ENCODE measurements at places on chromosomes 4 and X. TPM values are rescaled to one million over a fixed set of nuclear protein-coding genes. Genes with fewer than 3 reads are reported as not detected.

The NLGN3 gene
- total RNA-seq, result 1.9 TPM

The SEPTIN11 gene
- 33.3 TPM for total RNA-seq

The OTC gene
- total RNA-seq, result 0.66 TPM

The WDR17 gene
- total RNA-seq, result 1.3 TPM

The FGFR3 gene
- 6.4 TPM for total RNA-seq

The LRP2BP gene
- total RNA-seq, result 1.7 TPM

The AR gene
- 17.8 TPM for total RNA-seq

The PHEX gene
- total RNA-seq, result not detected

The RAB33A gene
- total RNA-seq, result 18.6 TPM

The NLRP2B gene
- not detected for total RNA-seq

The CT45A10 gene
- total RNA-seq, result not detected

The UGT2A1 gene
- not detected for total RNA-seq

The MCF2 gene
- not detected for total RNA-seq

The CNKSR2 gene
- total RNA-seq, result 0.51 TPM

The AVPR2 gene
- 2.3 TPM for total RNA-seq

The MAOB gene
- 79.7 TPM for total RNA-seq

The PPP4R3C gene
- total RNA-seq, result not detected

The PSAPL1 gene
- total RNA-seq, result not detected

The ADAD1 gene
- not detected for total RNA-seq

The FGF5 gene
- not detected for total RNA-seq

The DUSP9 gene
- not detected for total RNA-seq

The TMPRSS11A gene
- total RNA-seq, result not detected

Data from right cardiac atrium (tissue), 5 donors.